Suprapubic skin (tissue), 4 donors: ENCODE measurements at places on chromosomes 12 and 14.

- no peak for DNase-seq
Observed at GRCh38 chr12:117836476-117836875, 132.3 kb downstream of the KSR2 start.

GRCh38 chr14:105486974-105487448 lies 325 bp downstream of the CRIP1 start:
- DNase-seq: no peak

DNA sequence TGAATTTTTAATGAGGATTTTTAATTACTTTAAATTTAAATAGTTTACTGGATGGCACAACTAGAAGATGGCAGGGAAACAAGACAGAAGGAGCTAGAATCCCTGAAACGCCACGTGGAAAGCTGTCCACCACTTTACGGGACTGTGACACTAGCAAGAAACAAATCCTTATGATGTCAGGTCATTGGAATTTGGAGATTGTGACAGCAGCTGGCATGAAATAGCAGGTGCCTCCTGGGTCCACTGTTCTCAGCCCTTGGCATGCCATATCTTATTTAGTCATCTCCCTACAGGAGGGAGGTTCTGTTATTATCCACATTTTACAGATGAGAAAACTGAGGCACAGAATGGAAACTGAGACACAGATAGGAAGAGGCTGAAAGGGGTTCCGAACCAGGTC lies 113.8 kb downstream of the BCL11B start:
- DNase-seq: no peak

GRCh38 chr12:71804505-71804904 lies 35.1 kb upstream of the TBC1D15 start:
- DNase-seq: no peak
